NCI-H2107 (cell line): ENCODE measurements at places on chromosomes 11 and 22.

DNA sequence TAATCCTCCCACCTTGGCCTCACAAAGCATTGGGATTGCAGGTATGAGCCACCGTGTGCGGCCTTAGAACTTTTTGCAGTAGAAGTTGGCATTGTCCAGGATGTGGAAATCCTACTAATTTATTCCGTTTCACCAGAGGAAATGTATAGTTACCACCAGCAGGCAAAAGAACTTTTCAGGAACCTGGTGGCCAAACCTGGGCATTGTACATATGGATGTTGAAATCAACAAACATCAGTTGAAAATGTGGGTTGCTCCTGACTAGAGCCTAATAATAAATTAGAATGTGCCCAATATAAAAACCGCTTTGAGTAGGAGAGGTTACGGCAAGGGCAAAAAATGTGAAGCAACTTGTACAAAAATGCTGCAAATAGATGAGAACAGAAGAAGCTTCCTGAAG lies 40.7 kb upstream of the XBP1 start:
- DNase-seq, result no peak

DNA sequence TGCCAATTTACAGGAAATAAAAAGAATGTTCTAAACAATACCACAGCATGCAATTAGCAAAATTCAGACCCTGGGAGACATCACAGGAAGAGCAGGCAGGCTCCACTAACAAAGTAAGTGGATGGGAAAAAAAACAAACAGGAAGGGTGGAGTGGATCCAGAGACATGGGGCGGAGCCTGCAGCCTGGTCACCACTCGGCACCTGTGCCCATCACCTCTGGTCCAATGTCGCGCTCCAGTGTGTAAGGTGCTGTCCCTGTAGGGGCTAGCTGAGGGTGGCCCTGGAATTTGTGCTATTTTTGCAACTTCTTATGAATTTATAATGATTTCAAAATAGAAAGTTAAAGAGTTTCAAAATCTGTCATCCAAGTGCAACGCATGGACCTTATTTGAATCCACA lies 11.0 kb upstream of the MOB2 start:
- DNase-seq, result no peak

GRCh38 chr11:16001044-16001568 lies 355.2 kb downstream of the SOX6 start:
- no peak for DNase-seq

GRCh38 chr22:38284042-38284402 lies 11.2 kb upstream of the TMEM184B start:
- DNase-seq, result no peak

GRCh38 chr22:36274531-36274930 lies 21.6 kb downstream of the APOL1 start:
- DNase-seq, result no peak

DNA sequence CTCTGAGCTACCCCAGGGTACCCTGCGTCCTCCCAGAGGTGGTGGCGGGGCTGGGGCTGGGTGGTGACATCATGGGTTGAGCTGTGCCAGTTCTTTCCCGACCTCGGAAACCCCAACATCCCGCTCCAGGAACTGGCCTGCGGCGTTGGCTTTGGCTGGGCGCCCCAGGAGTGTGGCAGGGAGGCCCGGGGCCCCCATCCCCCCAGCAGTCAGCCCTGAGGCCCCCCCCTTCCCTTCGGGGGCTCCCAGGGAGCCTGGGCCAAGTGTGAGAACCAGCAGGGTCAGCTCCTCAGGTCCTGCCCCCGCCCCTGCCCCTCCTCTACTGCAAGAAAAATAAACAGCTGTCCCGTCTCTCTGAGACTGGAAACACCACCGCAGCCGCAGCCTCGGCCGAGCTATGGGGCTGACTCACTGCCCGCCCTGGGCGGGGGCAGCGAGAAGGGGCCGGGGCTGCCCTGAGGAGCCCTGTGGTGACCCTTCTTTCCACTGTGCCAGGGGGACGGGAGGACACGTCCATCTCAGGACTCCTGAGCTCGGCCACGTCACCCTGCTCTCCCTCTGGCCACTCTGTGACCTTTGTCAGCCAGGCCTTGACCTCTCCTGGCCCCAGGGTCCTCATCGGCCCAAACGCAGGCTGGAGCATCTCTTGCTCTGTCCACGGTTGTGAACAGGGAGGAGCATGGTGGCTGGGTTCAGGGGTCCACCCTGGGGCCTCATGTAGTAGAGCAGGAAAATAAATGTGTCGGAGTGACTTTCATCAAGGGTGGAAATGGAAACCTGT lies 73.4 kb downstream of the WNT7B start:
- DNase-seq, result no peak

- no peak for DNase-seq
Measured at GRCh38 chr22:28563636-28564035, 116.0 kb downstream of the TTC28 start.

DNA sequence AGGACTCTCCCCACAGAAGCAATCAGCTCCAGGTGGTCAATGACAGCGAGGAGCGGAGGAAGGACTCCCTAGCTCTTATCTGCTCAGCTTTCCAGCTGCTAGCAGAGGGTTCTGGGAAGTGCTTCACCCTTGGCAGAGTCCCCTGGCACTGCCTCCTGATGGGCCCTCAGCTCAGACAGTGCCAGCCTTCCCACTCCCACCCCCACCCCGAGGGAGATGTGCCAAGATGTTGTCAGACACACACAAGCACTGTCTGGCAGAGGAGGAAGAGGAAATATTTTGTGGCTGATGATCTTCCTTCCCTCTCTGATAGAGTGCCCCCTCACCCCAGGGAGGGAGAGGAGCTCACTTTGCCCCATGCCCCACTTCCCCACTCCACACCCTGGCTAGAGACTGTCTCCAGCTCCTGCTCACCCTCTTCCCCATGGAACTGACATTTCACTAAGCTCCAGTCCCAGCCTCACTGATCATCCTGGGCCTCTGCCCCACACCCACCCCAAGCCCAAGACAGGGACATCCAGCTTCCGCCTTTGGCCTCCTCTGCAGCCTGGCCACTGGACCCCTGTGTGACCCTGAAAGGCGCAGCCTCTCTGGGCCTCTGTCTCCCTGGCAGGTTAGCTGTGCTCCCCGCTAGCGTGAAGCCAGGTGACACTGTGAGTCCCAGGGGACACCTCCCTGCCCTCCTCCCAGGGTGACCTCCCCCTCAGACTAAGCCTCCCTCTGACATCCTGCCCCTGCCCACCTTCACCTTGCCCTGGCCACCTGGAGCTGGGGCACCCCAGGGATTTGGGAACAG lies 44.5 kb downstream of the SLCO2B1 start:
- no peak for DNase-seq

DNA sequence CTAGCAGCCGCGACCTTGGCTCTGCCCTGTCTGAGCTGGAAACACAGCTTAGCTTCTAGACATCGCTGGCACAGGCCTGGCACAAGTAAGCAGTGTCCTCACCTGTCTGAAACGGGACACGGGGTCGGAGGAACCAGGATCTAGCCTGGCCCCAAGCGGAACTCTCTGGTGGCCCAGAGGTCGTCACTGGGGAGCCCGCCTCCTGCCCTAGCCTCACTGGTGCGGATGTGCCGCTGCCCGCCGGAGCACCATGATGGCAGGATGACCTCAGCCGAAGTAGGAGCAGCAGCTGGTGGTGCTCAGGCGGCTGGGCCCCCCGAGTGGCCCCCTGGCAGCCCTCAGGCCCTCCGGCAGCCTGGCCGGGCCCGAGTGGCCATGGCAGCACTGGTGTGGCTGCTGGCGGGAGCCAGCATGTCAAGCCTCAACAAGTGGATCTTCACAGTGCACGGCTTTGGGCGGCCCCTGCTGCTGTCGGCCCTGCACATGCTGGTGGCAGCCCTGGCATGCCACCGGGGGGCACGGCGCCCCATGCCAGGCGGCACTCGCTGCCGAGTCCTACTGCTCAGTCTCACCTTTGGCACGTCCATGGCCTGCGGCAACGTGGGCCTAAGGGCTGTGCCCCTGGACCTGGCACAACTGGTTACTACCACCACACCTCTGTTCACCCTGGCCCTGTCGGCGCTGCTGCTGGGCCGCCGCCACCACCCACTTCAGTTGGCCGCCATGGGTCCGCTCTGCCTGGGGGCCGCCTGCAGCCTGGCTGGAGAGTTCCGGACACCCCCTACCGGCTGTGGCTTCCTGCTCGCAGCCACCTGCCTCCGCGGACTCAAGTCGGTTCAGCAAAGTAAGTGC lies 871 bp downstream of the SLC35E4 start:
- no peak for DNase-seq

- DNase-seq, result no peak
Measured at GRCh38 chr11:88849368-88849767, 216.4 kb downstream of the GRM5 start.

- DNase-seq, result no peak
Measured at GRCh38 chr11:86978247-86978646, 23.1 kb upstream of the FZD4 start.

- no peak for DNase-seq
Measured at GRCh38 chr22:42939941-42940653, 74.9 kb downstream of the PACSIN2 start.
